NCI-H1105 treated with DMSO at 0.1 percent for 48 hours (cell line): ENCODE measurements at places on chromosomes 12 and 14.

GRCh38 chr14:34361504-34362011 is 100.5 kb downstream of the SPTSSA start:
- DNase-seq = no peak

DNA sequence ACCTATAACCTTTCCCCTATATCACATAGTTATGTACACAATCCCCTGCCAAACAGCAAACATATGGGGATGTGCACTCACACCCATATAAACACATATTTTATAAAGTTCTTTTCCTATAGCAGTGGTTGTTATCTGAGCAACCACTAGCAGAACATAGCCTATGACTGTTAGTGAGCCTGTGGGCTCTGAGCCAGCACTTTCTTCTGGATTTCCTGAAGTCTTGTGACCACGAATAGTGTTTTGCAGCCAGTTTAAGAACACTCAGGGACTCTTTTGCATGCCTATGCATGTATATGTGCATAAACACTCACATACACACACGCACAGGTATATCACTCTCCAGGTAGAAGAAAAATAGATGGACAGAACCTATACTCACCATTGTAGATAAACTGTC is 17.1 kb downstream of the TESPA1 start:
- DNase-seq = peak; percentile 29

DNA sequence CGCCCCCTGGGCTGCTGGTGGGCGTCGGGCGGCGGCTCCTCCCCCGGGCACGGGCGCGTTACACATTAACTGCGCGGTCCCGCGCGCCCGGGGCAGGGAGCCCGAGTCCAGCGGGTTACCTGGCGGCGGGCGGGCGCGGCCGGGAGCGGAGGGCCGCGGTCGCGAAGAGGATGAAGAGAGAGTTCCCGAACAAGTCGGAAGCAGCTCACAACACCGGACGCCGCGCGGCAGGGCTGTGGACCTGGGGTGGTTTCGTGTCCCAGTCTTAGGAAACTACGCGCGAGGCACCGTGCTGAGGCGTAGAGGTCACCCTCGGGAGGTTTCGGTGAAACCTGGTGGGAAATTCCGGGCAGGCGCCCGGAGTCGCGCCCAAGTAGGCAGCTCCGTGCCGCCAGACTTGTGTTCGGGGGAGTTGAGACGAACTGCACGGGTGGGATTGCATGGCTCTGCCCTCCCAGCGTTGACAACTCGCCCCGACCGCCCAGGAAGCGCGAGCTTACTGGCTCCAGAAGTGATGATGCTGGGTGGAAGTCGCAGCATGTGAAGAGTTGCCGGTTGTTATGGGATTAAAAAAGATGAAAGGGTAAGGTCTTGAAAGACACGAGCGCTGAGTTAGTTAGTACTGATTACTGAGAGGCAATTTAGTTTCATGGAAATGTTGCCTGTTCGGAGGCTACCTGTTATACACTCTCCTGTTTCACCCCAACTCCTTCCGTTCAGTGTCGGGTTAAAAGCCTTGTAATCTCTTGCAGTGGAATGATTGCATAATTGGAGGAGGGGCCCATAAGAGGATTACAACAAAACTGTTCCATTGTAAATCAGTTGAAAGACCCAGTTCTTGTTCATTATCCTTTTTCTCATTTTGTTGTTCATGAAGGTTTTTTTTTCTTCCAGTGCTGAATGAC is 879 bp downstream of the RAB3IP start:
- DNase-seq = peak; percentile 64

- no peak for DNase-seq
Measured at GRCh38 chr14:59202031-59202430, 13.6 kb downstream of the DAAM1 start.

DNA sequence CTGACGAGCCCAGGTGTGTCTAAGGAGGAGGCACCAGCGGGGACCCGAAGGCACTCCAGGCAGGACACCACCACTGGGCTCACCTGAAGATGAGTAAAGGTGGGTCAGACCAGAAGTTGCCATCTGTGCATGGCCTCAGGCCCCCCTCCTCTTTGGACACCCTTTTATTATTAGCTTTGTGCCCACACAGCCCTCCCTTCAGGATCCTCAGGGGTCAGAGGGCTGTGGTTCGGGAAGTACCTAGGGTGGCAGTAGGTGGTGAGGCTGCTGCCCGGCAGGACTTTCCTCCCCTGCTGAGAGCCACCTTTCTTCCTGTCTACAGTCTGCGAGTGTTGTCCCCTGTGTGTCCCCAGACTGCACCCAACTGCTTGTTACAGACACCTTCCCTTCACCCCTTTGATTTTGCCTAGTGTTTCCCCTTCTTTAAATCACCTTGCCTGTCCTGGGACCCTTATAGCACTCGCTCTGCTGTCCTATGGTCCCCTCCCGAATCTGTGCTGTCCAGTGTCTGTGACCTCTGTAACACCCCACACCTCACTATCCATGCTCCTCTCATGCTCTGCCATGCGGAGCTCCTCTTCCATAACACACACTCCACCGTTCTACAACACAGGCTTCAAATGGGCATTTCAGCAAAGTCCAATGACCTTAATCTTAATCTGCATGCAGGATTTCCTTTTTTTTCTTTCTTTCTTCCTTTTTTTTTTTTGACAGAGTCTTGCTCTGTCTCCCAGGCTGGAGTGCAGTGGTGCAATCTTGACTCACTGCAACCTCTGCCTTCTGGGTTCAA is 25.7 kb downstream of the SOAT2 start:
- no peak for DNase-seq

- DNase-seq = no peak
Measured at GRCh38 chr12:19794116-19794515, 354.8 kb downstream of the AEBP2 start.

- peak; percentile 13 for DNase-seq
Measured at GRCh38 chr12:24206621-24207020, 257.2 kb upstream of the SOX5 start.

GRCh38 chr14:68306265-68306933 is 486.5 kb downstream of the ZFP36L1 start:
- DNase-seq = no peak

DNA sequence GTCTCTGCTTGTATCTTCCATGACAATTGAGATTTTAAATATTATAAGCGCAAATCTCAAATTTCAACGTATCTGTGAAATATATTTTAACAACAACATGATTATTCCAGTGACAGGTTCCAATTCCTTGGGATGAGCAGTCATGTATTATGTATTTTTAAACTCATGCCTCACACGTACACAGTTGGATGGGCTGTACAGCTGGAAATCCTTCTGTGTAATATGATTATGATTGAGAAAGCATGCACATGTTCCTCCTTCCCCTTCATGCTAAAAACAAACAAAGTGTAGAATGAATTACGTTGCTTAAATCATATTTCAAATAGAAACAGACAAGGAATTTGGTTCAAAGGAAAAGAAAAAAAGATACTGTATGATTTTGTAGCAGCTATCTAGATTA is 428.3 kb downstream of the TMTC2 start:
- no peak for DNase-seq

GRCh38 chr12:19410211-19410610 is 29.1 kb upstream of the AEBP2 start:
- DNase-seq = no peak

GRCh38 chr14:39766397-39767000 is 334.3 kb upstream of the FBXO33 start:
- DNase-seq = no peak

DNA sequence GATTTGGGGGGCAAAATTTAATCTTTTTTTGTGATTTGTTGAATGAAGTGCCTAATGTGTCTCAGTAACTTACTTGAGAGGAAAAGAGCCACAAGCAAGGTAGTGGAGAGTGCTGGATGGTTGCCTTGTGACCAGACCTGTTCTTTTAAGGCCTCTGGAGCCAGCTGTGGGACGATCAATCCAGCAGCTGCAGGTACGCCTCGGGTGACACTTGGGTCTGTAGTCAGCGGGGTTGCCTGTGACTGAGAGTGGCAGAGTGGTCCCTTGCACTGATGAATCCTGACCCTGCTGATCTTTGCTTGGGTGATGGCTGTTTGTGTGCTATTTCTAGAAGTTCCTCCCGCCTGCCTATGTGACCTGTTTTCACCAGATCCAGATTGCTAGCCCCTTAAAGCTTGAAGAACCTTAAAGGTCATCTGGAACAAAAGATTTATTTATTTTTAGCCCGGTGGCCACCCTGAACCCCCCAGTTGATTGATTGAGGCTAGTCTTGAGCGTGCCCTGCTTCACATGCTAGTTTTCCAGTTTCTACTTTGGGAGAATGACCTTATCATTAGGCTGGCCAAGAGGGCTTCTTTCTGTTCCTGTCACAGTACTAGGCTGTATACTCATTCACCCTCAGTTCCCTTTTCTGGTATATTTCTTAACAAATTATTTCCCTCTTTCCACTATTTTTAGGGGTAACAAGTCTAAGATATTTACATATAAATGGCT is 23.2 kb downstream of the PRKCH start:
- no peak for DNase-seq

GRCh38 chr12:3655328-3655900 is 97.5 kb downstream of the CRACR2A start:
- DNase-seq = peak; percentile 66

DNA sequence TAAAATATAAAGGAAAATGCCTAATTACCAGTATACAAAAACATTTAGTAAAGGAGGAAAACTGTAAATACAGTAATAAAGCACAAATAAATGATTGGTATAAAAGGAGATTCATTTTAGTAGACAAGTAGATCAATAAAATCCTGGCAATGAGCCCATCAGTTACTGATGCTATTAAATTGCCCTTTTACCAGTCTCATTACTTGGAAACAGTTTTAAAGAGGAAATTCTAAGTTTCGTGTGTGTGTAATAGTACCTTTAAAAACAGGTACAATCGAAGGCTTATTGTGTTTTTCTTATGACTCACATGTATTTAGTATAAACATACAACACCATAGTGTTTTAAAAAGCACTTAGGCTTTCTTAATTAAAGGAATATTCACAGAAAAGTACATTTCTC is 46.4 kb upstream of the SYT10 start:
- peak; percentile 73 for DNase-seq

DNA sequence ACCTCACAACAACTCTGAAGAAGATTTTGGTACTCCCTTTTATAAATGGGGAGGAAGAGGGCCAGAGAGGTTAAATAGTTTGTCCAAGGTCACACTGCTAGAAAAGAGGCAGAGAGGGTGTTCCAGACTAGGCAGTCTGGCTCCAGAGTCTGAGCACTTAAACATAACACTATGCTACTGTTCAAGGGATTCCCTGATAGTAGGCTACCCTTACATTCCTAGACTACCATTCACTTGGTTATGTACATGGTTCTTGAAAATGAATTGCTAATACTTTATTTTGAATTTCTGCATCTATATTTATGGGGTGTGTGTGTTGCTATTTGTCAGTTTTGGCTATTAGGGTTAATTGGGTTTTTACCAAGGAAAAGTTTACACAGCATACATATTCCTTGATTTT is 7.2 kb downstream of the GNS start:
- DNase-seq = no peak

GRCh38 chr12:68416350-68416749 is 84.2 kb upstream of the MDM1 start:
- DNase-seq = no peak

DNA sequence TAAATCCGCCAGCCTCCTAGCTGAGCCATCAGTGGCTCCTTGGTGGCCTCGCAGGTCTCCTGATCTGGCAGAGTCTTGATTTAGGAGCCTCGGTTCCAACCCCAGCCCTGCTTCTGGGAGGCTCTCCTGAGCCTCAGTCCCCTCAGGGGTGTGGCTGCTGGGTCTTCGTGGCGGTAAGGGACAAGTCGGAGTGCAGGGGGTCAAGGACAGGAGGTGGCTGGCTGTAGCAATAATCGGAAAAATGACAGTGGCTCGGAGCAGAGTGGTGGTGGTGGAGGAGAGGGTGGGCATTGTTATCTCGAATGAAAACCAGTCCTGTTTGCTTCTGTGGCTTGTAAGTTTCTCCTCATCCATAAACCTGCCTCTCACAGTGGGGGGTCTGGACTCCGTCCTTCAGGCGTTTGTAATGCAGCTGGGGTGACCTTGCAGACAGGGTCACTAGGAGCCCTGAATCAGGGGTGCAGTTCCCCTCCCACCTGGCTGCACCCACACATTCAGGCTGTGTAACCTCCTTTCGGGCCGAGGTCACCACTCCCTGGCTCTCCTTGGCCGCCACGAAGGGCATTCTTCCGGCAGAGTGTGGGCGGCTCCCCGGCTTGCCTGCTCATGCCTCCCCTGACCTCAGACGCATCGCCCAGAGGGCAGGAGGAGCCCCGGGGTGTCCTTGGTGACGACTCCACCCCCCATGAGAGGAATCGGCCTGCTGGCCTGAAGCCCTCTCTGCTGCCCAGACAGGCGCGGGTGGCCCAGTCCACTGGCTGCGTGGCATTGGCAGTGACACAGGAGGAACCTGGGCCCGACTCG is 8.1 kb downstream of the BCL7A start:
- no peak for DNase-seq
